ENCODE measurements at places on chromosomes 2 and 18.

GRCh38 chr2:144452169-144452988, 67.5 kb downstream of the ZEB2 start:
- DNase-seq = no peak

GRCh38 chr18:13303756-13304364, 85.3 kb downstream of the LDLRAD4 start:
- DNase-seq = no peak

- no peak for DNase-seq
Measured at GRCh38 chr2:81324046-81324445, 1019.5 kb upstream of the LRRTM1 start.

- peak; percentile 70 for DNase-seq
Measured at GRCh38 chr2:105802587-105802986, 57.9 kb downstream of the NCK2 start.

GRCh38 chr18:24063121-24063731, 48.7 kb downstream of the TTC39C start:
- no peak for DNase-seq

DNA sequence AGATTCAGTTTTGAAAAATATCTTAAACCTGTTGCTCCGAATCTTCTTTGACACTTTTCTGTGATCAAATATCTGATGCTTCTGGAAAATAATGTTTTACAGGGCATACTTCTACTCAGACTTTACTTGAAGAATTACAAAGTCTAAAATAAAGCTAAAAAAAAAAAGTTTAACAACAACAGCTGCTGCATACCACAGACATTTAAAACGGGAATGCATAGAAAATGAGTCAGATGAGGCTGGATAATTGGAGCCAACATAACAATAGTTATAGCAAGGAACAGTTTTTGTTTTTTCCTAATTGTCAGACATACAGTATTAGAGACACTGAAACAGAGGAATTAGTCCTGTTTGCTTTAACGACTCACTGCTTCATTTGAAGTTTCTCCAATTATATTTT, 1090.2 kb downstream of the SUCLG1 start:
- no peak for DNase-seq

DNA sequence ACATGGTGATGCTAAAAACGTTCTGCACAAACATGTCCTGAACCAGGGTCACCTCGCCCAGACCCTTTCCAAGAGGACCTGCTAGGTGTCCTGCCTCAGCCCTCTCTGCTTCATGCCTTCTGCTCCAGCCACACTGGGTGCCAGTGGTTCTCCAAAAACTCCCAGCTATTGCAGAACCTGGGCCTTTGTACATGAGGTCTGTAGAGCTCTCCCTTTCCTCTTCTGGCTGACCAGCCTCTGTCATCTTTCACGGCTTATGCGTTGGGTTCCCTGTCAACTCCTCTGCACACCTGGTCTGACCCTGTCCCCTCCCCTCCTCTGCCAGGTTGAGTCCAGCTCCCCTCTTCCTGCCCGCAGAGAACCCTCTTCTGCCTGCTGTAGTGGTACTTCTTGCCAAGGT, 35.5 kb upstream of the IGFBP5 start:
- no peak for DNase-seq

DNA sequence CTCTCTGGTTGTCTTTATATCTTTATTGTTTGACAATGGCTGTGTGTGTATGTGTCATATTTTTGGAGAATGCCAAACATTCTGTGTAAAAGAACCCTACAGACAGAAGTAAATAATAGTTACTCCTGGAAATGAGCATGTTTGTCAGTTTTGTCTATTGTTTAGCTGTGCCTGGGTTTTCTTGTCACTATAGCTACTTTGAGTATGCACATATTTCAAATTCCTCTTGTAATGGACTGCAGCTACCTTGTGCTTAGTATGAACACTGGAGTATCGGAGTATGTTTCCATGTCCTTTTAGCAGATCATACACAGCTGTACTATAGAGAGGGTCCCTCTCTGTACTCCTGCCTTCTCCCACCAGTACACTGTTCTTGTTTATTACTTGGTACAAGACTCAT, 58.0 kb upstream of the DOCK10 start:
- no peak for DNase-seq

GRCh38 chr2:55097461-55098410, 47.5 kb upstream of the RTN4 start:
- DNase-seq = no peak

DNA sequence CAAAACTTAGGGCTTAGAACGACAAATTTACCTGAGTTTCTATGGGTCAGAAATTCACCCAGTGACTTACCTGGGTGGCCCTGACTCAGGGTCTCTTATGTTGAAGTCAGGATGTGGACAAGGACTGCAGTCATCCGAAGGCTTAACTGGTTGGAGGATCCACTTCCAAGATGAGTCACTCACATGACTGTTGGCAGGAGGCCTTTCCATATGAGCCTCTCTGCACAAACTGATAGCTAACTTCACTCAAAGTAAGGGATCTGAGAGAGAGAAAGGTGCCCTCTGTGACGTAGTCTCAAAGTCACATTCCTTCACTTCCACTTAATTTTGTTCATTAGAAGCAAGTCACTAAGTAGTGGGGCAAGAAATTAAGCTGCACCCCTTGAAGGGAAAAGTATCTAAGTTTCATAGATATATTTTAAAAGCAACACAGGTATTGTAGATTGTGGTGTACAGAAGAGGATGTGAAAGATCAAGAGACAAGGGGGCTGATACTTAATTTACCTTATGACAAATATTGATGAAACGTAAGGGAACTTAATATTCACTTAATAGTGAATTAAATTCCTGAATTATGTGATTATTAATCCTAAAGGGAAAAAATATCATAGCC, 48.4 kb downstream of the TANK start:
- DNase-seq = no peak

- no peak for DNase-seq
Measured at GRCh38 chr2:66577321-66578053, 142.6 kb downstream of the MEIS1 start.

GRCh38 chr2:107697385-107697784, 129.3 kb upstream of the RGPD4 start:
- no peak for DNase-seq

DNA sequence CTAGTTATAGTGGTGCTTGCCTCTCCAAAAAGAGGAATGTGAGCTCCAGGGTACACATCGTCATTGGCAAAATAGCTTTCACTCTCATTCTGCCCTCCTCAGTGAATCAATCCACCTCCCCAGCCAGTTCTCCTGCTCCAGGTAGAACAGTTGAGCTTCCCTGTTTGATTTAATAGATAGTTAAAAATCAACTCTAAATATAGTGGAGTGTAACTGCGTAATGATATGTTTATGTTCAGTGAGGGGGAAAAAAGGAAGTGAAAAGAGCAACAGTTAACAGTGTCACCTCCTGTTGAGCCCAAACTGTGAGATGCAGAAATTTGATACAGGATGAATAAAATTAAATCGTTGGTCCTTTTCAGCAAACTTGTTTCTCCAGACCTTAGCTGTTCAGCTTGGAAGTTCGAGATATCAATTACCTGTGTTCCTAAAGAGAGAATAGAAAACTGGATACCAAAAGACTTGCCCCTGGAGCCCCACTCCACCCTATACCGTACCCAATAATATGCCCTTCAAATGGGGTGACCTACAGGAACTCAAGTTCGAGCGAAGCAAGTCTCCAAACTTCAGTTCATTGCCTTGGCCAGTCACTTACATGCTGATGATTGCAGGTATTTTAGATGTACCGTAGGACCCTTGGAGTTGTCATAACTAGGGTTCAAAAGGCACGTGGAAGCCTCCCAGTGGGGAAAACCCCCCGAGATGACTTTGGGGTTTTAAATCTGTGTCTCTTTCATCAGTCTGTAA, 708.4 kb downstream of the RNF144A start:
- DNase-seq = no peak

DNA sequence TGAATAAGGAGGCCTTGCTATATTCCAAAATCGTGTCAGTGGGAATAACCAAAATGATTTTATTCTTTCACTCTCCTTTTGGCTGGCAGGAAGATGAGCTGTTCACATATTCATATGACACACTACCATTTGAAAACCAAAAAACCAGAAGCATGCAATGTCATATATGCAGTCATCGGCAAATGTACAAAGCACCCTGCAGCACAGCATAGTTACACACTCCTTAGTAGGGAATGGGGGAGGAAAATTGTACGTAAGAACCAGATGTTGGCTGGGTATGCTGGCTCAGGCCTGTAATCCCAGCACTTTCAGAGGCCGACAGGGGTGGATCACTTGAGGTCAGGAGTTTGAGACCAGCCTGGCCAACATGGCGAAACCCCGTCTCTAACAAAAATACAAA, 176.6 kb downstream of the GFPT1 start:
- no peak for DNase-seq

GRCh38 chr2:2846332-2847208, 515.5 kb upstream of the MYT1L start:
- no peak for DNase-seq

- DNase-seq = no peak
Measured at GRCh38 chr2:169091761-169092519, 22.6 kb downstream of the DHRS9 start.

GRCh38 chr18:45255197-45255890, 359.9 kb upstream of the SLC14A2 start:
- DNase-seq = no peak

GRCh38 chr2:191867507-191867847, 20.6 kb upstream of the CAVIN2 start:
- no peak for DNase-seq

DNA sequence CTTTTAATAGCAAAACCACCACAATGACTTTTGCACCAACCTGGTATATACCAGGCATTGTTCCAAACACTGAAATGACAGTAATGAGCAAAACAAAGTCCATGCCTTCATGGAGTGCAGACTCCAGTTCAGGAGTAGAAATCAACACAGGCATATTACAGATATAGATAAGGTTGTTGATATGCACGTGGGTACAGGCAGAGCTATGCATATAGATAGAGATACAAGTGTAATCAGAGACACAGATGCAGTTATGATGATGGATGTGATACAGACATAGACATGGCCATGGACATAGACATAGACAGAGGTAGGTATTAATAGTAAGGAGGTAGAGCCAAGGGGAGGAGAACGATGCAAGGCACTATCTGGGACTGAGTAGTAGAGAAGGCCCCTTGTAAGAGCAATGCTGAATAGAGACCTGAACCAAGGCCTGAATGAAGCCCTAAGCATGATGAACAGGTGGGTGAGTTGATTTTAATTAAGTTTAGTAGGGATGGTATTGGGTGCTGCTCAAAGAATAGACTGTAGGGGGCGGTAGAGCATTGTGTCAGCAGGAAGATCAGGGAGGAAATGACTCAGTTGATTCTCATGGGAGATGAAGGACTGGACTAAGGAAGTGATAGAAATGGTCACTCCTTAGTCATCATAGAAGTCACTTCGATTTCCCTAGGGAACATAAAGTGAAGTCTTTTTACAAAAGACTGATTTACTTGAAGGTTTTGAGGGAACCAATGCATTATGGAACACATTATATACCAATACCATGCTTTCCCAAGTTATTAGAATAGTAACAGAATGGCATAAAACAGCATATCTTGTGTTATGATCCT, 39.4 kb downstream of the CMPK2 start:
- DNase-seq = peak; percentile 60

- DNase-seq = no peak
Measured at GRCh38 chr2:238136820-238137537, 1.5 kb upstream of the KLHL30 start.

DNA sequence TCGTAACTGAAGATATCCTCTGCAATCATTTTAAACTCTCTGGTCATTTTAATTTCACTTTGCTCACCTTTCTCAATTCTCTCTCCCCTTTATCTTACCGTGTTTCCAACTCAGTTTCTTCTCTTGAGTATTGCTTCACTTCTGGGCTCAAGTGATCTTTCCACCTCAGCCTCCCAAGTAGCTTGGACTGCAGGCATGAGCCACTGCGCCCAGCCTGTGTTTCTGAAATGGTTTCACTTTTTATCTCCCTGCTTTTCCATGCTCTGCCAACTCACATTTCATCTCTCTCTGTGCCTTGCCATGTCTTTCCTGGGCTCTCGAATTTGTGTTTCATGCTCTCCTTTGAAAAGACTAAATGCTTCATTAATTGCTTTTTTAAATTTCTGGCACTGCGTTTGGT, 30.5 kb upstream of the TMEM131 start:
- DNase-seq = no peak

GRCh38 chr18:52451851-52452250, 111.9 kb downstream of the DCC start:
- no peak for DNase-seq

GRCh38 chr2:208466151-208466919, 59.7 kb downstream of the PTH2R start:
- no peak for DNase-seq

GRCh38 chr2:238159071-238159539, 335 bp downstream of the ERFE start:
- no peak for DNase-seq

- DNase-seq = no peak
Measured at GRCh38 chr2:216652566-216652965, 19.3 kb downstream of the IGFBP2 start.

- peak; percentile 26 for DNase-seq
Measured at GRCh38 chr2:72137498-72138010, 10.1 kb downstream of the CYP26B1 start.

DNA sequence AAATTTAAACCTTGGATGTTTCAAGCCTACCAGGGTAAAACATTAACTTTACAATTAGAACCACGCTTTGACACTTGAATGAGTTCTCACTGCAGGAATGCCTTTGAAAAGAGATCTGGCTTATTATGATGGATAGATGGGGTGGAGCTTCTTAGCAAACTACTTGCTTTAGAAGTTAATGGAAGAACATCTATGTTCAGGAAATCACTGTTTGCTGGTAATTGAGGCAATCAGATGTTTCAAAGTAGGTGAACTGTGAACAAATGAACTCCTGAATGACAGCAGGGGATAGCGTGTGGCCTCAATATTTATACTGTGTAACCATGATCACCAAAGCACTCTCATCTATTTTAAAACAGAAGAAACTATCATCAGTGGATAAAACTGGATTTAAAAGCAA, 383.6 kb downstream of the PIK3C3 start:
- DNase-seq = no peak

- DNase-seq = no peak
Measured at GRCh38 chr2:120917886-120918285, 182.2 kb downstream of the GLI2 start.

- no peak for DNase-seq
Measured at GRCh38 chr2:27809761-27810241, 38.3 kb downstream of the MRPL33 start.

DNA sequence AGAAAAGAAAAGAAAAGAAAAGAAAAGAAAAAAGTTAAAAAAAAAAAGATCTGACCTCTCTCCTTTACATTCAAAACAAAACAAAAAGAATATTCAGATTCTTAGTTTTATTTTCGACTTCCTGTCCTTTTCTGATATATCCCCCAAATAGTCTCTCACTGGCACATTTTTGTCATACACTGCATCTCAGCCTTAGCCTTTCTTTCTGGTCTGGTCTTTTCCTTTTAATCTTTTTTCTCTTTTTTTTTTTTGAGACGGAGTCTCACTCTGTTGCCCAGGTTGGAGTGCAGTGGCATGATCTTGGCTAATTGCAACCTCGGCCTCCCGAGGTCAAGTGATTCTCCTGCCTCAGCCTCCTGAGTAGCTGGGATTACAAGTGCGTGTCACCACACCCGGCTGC, 1.6 kb upstream of the RIOK3 start:
- DNase-seq = no peak
